ENCODE measurements at places on chromosomes 16 and 17. TPM values are rescaled to one million over a fixed set of nuclear protein-coding genes. Genes with fewer than 3 reads are reported as not detected.

GRCh38 chr17:81483862-81484194 is 28.8 kb downstream of the ACTG1 start:
- H3K4me3 ChIP-seq = peak overlapping the region; percentile 56
- peaks cover 19% of the 10 kb centered on the region for H3K4me1 ChIP-seq
- H3K27ac ChIP-seq = no peak overlapping the region
- DNase-seq = no peak
- H3K27me3 ChIP-seq = peaks cover 20% of the 10 kb centered on the region

C16orf82 gene
- total RNA-seq = not detected

DNA sequence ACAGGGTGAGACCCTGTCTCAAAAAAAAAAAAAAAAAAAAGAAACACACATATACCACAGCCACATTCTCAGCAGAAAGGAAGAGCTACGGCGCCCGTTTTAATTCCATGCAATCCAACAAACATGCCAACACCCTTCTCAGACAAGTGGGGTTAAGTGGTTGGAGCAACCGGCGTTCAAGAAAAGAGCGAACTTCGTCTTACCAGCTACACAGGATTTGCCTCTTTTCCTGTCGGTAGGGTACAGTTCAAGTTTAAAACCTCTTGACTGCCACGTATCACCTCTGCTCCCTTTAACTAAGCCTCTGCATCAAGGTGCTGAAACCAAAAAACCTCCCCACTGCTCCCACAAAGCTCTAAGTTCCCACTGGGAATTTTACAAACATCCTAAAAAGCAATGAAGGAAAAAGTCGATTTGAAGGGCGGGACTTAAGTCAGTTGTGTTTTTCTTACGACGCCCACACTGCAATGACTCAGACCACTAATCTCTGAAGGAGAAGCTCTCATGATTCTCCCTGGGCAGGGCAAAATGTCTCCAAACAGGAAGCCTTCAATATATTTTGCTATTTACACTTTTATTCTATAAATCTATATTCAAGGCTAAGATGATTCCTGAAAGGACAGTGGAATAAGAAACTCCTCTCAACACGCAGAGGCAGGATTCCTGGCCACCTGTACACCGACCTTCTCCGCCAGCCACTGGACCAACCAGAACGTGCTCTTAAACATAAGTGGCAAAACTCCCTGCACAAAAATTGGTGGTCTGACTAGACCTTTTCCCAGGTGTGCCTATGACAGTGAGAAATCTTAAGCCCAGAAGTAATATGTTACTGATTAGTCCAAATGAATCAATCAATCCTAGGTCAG is 18.8 kb downstream of the SRP68 start:
- peak overlapping the region; percentile 69 for H3K27ac ChIP-seq
- peaks cover 40% of the 10 kb centered on the region for H3K36me3 ChIP-seq

KCNG4 gene
- not detected for total RNA-seq

DNA sequence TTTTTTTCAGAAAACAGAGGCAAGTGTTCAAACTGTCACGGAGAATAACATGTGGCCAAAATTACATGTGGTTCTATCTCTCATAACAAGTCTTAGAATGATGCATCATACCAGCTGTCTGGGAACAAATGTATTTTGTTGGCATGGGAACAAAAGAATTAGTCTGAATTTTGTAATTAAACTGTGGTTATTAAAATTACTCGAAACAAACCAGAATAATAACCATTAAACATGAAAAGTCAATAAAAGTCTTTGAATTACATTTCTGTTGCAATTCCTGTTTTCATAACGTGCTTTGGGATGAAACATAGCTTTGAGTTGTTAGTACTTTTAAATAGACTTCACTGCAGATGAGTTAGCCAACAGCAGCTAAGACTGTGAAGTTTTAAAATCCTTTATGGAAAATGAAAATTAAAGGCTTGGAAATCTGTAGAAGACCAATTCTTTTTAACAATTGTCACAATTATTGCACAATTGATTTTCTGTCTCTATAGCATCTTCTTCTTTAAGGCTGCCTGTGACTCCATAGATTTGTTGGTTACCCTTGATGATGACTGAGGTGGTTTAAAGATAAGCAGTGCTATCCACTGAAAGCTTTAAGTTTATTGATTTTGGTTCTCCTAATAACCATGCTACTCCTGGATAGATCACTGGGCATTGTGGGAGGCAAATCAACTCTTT is 117.9 kb upstream of the AXIN2 start:
- no peak overlapping the region for H3K4me3 ChIP-seq
- H3K4me1 ChIP-seq = peaks cover 7% of the 10 kb centered on the region
- H3K36me3 ChIP-seq = peaks cover 2% of the 10 kb centered on the region
- no peaks in the 10 kb centered on the region for H3K27me3 ChIP-seq
- no peak for DNase-seq

GRCh38 chr17:11391134-11391533 is 150.1 kb downstream of the SHISA6 start:
- H3K36me3 ChIP-seq = no peaks in the 10 kb centered on the region
- H3K4me3 ChIP-seq = no peak overlapping the region
- H3K27ac ChIP-seq = no peak overlapping the region
- peaks cover 10% of the 10 kb centered on the region for H3K27me3 ChIP-seq
- DNase-seq = no peak

- peak overlapping the region; percentile 66 for H3K27ac ChIP-seq
- no peak overlapping the region for H3K4me3 ChIP-seq
- peaks cover 11% of the 10 kb centered on the region for H3K4me1 ChIP-seq
- H3K27me3 ChIP-seq = no peaks in the 10 kb centered on the region
These were observed 12.6 kb upstream of the XYLT1 start for GRCh38 chr16:17483351-17483750.

GAS7 gene
- 44.0 TPM for total RNA-seq

TPSG1 gene
- total RNA-seq = not detected

OR2C1 gene
- 0.47 TPM for total RNA-seq

DNA sequence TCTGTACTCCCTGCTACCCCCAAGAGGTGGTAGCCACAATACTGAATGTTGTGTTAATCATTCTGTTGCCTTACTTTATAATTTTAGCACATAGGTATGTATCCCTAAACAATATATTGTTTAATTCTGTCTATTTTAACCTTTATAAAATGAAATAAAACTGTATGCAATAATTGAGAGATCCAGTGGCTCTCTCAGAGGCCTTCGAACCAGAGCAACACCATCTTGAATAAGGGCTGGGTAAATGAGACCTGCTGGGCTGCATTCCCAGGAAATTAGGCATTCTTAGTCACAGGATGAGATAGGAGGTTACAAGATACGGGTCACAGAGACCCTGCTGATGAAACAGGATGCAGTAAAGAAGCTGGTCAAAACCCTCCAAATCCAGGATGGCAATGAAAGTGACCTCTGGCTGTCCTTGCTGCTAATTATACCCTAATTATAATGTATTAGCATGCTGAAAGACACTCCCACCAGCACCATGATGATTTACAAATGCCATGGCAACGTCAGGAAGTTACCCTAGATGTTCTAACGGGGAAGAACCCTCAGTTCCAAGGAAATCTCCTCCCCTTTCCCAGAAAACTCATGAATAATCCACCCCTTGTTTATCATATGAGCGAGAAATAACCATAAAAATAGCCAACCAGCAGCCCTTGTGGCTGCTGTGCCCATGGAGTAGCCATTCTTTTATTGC is 2.0 kb upstream of the CANT1 start:
- no peak overlapping the region for H3K27ac ChIP-seq
- H3K4me1 ChIP-seq = peaks cover 34% of the 10 kb centered on the region
- no peak for DNase-seq

RNU2-1 gene
- 7,362 TPM for total RNA-seq

- H3K27me3 ChIP-seq = peaks cover 11% of the 10 kb centered on the region
- H3K36me3 ChIP-seq = no peaks in the 10 kb centered on the region
- peaks cover 5% of the 10 kb centered on the region for H3K4me1 ChIP-seq
- no peak for DNase-seq
- H3K4me3 ChIP-seq = no peak overlapping the region
- no peak overlapping the region for H3K27ac ChIP-seq
These were observed 5.0 kb downstream of the PRSS27 start for GRCh38 chr16:2715064-2715463.

MINK1 gene
- total RNA-seq = 117 TPM

EVI2B gene
- not detected for total RNA-seq

SULT1A2 gene
- 0.90 TPM for total RNA-seq

GRCh38 chr16:85253084-85253941 is 141.0 kb upstream of the CIBAR2 start:
- H3K27ac ChIP-seq = no peak overlapping the region
- peaks cover 3% of the 10 kb centered on the region for H3K4me1 ChIP-seq
- H3K4me3 ChIP-seq = no peak overlapping the region
- H3K27me3 ChIP-seq = no peaks in the 10 kb centered on the region
- no peaks in the 10 kb centered on the region for H3K36me3 ChIP-seq

- no peak overlapping the region for H3K27ac ChIP-seq
- no peaks in the 10 kb centered on the region for H3K36me3 ChIP-seq
- H3K27me3 ChIP-seq = peaks cover 24% of the 10 kb centered on the region
- no peak overlapping the region for H3K4me3 ChIP-seq
- no peak for DNase-seq
These were observed 6.3 kb upstream of the USP31 start for GRCh38 chr16:23155445-23156049.

ITGA2B gene
- 13.6 TPM for total RNA-seq

KRT33A gene
- not detected for total RNA-seq

GRAP gene
- total RNA-seq = 1.6 TPM

DNA sequence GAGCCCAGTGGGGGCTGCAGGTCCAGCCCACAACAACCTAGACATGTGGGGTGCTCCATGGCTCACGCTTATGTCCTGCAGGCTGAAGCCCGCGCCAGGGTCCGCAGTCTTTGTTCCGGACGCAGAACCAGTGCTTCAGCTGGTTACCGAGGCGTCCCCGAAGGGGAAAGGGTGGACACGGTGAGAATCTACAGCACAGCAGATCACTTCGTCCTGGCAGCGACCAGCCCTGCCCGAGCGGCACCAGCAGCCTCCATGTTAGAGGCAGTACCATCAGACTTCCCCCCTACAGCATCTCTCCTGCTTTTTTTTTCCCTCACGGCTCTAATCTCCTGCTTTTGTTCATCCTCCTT is 1736.4 kb downstream of the TP53TG3F start:
- H3K27ac ChIP-seq = no peak overlapping the region
- H3K4me3 ChIP-seq = no peak overlapping the region
- no peaks in the 10 kb centered on the region for H3K4me1 ChIP-seq
- no peaks in the 10 kb centered on the region for H3K27me3 ChIP-seq
- no peak for DNase-seq

TANGO6 gene
- 9.4 TPM for total RNA-seq

DNA sequence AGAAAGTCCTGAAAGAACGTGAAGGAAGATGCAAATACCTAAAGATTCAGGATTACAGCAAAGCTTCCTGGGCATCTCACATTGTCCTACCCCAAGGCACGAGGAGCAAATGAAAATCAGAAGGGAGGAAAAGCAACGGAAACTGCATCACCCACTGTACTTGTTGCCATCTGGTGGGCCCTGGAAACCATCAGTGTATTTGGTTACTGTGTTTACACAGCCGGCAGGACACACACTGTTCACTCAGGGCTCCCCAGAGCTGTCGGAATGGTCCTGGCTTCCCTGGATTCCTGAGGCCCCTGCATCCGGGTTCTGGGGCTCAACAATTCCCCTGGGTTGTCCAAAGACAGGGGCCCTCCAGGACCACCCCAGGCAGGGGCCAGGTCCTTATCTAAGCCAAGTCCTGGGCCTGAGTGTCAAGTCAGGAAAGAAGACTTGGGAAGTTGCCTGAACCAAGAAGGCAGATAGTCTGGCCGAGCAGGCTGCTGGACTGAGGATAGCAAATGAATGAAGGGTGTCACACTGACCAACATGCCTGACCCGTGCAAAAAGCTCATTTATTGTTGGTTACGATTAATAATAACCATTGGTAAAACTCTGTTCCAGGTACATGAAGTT is 52.8 kb downstream of the SOX9 start:
- H3K4me1 ChIP-seq = peaks cover 15% of the 10 kb centered on the region
- no peak overlapping the region for H3K27ac ChIP-seq
- H3K4me3 ChIP-seq = no peak overlapping the region
- DNase-seq = no peak
- H3K27me3 ChIP-seq = peaks cover 2% of the 10 kb centered on the region

- no peak for DNase-seq
- H3K27me3 ChIP-seq = peaks cover 10% of the 10 kb centered on the region
- no peaks in the 10 kb centered on the region for H3K36me3 ChIP-seq
- no peak overlapping the region for H3K4me3 ChIP-seq
These were observed 34.5 kb upstream of the USP22 start for GRCh38 chr17:21077281-21077680.

DNA sequence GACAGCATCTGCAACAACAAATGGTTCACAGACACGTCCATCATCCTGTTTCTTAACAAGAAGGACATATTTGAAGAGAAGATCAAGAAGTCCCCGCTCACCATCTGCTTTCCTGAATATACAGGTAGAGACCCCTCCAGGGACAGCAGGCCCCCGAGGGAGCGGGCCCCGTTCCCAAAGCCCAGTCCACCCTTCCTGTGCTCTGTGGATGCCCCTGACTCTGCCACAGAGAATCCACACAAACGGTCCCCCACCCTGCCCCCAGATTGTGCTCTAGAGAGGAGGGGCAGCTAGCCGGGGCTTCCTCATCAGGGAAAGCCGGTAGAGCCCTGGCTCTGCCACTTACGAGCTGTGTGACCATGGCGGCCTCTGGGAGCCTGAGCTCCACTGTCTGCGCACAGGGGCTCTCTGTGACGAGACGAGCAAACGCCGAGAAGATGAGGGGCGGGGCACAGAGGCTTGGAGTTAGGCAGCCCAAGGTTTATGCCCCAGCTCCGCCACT is 84.4 kb downstream of the AMFR start:
- H3K4me3 ChIP-seq = no peak overlapping the region
- no peak for DNase-seq
- peaks cover 14% of the 10 kb centered on the region for H3K4me1 ChIP-seq

DNA sequence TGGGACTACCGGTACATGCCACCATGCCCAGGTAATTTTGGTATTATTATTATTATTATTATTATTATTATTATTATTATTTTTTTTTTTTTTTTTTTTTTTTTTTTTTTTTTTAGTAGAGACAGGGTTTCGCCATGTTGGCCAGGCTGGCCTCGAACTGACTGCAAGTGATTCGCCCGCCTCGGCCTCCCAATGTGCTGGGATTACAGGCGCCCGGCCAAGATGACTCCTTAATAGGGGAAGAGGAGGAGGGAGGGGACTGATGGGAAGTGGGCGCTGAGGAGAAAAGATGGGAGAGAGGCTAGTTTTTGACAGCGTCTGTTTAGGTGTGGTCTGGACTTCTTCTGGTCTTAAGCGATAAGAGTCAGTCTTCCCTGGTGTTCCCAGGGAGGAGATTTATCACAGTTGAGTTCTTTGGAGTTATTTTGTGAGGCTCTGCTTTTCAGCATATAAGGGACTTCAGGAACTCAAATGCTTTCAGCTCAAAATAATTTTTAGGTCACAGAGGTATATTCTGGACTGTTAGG is 34.4 kb upstream of the SLC5A10 start:
- H3K4me3 ChIP-seq = no peak overlapping the region
- peaks cover 37% of the 10 kb centered on the region for H3K36me3 ChIP-seq
- peak overlapping the region; percentile 11 for H3K27ac ChIP-seq
- DNase-seq = no peak
- H3K27me3 ChIP-seq = no peaks in the 10 kb centered on the region
